ENCODE measurements at places on chromosomes 2 and 18. TPM values are rescaled to one million over a fixed set of nuclear protein-coding genes. Genes with fewer than 3 reads are reported as not detected.

DNA sequence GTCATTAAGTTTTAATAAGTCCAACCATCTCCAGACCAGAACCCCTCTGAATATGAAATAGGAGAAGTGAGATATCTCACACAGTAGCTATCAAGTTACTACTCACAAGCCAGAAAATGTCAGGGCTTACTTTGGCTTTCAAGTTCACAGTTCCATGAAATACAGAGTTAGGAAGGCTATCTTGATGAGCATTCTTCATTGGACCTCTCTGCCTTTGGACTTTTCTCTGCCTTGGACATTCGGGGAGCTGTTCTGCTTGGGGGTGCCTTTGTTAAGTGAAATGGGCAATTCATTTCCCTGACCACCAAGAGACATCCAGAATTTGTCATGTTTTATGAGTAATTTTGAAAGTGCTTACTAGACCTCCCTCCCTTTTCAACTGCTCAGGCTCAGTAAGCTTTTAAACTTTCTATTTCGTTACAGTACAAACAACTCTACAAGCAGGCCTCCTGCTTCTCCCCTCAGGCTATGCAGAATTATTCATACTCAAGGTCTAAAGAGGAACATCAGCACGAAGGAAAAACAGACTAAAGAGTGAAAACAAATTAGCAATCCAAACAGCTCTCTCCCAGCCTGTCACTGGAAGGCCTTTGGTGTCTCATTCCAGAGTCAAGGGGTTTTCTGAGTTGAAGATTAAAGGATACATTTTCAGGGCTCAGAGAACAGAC lies 95.3 kb downstream of the MREG start:
- DNase-seq, result no peak

Gene DYTN
- not detected for total RNA-seq

Gene PRADC1
- total RNA-seq, result 14.4 TPM

DNA sequence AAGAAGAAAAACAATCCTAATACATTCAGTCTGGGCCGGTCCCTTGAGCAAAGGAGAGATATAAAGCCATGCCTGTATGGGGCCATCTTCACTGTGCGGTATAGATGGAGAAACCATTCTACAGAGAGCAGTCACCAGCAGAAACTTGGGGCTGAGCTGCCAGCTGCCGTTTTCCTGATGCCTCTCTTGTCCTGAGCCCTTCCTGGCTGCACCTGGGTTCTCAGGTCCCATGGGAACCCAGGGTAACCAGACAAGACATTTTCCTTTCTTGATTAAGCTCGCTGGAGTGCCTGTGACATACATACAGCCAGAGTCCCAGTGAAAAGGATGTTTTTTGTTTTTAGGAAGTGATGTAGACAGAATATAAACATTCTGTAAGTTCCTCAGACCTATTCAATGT lies 5.3 kb upstream of the METTL21A start:
- DNase-seq, result no peak

DNA sequence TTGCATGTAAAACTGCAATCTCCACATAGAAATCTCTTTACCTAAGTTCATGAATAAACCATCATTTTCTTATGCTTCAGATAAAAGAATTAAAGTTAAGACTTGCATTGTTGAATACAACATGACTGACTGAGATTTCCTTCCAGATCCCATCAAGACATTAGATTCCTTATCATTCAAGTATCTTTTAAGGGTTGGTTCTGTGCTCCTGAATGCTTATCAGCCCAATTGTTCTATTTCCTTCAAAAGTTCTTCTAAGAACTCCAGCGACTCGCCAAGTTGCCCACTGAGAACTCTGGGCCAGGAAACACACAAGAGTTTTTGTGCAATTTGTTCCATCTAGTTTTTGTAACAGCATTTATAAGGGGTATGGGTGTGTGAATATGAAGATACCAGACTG lies 120.3 kb downstream of the RBMS1 start:
- no peak for DNase-seq

GRCh38 chr2:224405841-224406370 lies 4.0 kb upstream of the FAM124B start:
- no peak for DNase-seq

DNA sequence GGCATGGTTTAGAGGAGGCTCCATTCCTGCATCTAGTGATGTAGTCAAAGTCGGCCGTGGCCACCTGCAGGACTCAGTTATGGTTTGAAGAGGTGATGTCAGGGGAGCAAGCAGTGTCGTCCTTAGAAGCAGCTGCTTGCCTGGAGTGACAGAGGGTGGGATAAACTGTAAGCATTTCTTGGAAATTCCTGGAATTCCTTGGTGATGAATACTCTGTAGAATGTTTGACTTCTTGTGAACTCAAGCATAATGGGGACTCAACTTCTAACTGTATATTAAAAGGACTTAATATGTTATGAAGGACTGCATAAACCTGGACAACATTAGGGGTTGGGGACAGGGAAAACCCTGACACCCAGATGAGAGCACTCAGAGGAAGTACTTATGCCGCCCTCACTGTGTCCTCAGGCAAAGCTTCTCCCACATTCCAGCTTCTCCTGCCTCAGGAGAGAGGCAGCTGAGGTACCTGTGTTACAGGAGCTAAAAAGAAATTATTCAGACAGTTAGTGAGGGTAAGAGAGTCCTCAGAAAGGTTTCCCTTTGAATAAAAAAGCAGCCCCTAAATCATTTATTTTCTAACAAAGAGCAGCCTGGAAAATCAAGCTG lies 459.9 kb upstream of the CELF4 start:
- no peak for DNase-seq

DNA sequence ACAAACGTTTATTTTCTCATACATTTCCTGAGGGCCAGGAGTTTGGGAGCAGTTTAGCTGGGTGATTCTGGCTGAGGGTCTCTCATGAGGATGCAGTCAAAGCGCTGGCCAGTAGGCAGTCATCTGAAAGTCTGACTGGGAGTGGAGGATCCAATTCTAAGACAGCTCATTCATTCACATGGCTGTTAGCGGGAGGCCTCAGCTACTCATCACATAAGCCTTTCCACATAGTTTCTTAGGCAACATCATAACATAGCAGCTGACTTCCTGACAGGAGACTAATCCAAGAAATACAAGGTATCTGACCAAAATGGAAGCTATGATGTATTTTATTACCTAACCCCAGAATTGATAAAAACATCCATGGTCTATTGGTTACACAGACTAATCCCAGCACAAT lies 2.9 kb upstream of the MRPL44 start:
- DNase-seq, result no peak

DNA sequence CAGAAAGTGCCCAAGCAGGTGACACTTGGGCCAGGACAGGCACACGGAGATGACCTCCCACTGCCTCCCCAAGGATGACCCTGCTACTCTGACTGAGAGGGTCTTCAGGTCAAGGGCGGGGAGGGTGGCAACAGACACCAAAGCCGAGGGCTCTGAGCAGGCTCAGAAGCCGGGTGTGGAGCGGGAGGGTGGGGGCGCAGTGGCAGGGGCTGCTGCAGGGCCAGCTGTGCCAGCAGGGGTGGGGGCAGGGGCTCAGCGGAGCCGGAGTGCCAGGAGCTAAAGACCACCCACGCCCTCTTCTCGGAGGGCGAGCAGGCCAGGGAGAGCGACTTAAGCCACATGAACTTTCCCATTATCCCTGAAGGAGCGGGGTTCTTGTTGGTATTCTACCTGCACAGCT lies 93.3 kb upstream of the MBOAT2 start:
- DNase-seq, result no peak

GRCh38 chr18:10271481-10271880 lies 183.0 kb upstream of the APCDD1 start:
- no peak for DNase-seq

Gene CASP8
- 17.2 TPM for total RNA-seq

GRCh38 chr2:217261452-217261851 lies 401.6 kb upstream of the TNP1 start:
- DNase-seq, result no peak

Gene RBM44
- total RNA-seq, result 0.59 TPM

GRCh38 chr2:174632841-174633622 lies 35.4 kb upstream of the WIPF1 start:
- no peak for DNase-seq

Gene SLC16A14
- 9.8 TPM for total RNA-seq

DNA sequence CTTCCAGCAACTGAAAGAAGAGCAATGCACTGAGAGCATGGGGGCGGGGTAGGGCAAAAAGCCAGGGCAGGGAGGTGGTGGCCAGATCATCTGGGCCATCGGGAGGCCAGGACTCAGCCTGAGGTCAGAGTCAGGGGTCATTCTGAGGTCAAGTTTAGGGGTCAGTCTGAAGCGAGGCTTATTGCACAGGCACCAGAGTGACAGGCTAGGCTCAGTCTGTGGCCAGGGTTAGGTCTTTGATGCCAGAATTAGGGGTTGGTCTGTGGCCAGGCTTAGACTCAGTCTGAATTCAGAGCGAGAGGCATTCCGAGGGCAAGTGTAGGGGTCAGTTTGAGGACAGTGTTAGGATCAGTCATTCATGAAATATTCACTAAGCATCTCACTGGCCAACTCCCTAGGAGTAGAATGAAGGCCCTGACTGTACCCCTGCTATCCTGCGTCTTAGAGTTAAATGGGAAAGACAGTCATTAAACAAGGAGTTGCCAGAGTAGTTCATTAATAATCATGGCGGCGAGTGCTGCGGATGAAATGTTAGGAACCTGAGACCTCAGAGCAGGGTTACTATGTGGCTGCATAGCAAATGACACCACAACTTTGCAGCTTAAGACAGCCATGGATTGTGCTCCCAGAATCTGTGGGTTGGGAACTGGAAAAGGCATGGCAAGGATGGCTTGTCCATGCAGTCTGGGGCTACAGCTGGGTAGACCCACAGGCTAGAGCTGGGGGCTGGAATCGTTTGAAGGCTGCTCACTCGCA lies 198.7 kb downstream of the CYP26B1 start:
- no peak for DNase-seq

All from tibial nerve (tissue), 4 donors.